Stimulated activated effector memory CD8-positive, alpha-beta T cell treated with anti-CD3 and anti-CD28 coated beads, Interleukin-12 subunit alpha, Interleukin-12 subunit beta, amount 100 ng/mL, for 72 hours (primary cell): ENCODE measurements at places on chromosomes 11 and 22.

DNA sequence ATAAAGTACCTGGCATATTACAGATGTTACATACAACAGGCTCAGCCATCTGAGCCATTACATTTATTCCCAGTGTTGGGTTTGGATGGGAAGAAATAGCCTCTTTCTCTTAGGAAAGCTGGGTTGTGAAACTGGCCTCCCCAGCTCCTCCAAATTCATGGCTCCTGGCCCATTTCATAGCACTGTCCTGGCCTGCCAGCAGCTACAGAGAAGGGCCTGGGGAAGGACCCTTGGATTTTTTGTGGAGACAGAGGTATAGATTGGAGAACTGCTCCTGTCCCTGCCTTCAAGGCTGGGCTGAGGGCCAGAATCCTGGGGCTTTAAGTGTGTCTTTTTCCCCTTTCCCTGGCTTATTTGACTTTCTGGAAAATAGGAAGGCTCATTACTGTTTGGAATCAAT, 18.0 kb downstream of the PKNOX2 start:
- DNase-seq = no peak

DNA sequence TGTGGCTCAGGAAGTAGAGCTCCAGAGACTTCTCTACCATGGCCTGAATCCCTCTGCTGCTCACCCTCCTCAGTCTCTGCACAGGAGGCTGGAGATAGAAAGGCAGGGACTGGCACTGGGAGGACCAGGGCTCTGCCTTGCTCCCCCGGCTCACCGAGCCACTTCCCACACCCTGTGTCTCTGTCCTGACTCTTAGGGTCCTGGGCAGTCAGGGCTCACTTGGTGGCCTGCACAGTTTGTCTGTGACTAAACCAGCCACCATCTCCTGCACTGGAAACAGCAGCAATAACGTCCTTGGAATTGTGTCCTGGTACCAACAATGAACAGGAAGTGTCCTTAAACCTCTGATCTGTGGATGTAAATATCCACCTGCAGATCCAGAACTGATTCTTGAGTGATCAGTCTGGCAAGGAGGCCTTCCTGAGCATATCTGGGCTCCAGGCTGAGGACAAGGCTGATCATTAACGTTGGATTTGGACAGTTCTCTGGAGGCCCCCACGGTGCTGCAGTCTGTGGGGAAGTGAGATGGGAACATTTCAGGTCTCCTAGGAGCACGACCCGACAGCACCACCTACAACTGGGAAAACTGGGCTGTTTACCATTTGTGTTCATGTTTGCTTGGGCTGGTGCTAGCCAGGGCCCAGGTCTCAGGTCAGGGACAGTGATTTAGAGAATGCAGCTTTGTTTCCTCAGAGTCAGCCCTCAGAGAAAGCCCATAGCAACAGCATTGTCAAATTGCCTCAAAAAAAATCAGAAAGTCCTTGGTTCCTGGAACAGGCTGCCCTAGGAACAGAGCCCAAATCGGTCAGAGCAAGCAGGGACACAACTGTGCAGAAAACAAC, 82.5 kb downstream of the ZNF280B start:
- DNase-seq = no peak

- DNase-seq = no peak
Observed at GRCh38 chr11:11215058-11215815, 137.8 kb downstream of the CSNK2A3 start.

GRCh38 chr22:46162285-46162684, 12.0 kb downstream of the PPARA start:
- no peak for DNase-seq

DNA sequence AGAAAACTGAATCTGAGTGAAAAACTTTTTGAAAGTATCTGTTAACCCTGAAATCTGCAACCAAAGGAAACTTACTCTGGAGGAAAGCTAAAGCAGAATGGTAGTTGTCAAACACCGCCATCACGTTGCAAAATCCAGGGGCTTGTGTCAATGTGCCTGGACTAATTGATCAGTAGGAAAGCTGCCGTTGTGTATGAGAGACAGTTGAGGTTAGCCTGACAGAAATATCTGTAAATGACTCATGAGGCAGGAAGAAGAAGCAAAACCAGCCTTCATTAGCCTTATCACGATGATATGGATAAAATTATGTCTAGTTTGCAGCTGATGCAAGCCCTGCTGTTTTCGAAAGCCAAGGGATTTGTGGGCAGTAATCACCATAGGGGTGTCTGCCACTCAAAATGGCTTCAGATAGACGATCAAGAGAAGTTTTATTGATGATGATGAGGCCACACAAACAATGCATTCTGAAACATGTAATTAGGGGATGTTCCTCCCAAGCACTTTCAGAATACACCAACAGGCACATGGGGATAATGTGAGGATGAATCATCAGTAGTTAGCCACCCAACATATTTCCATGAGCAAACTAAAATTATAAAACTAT, 8.9 kb downstream of the SCGB1A1 start:
- no peak for DNase-seq

- DNase-seq = peak; percentile 35
Observed at GRCh38 chr22:22110548-22111266, 128.1 kb upstream of the TOP3B start.

DNA sequence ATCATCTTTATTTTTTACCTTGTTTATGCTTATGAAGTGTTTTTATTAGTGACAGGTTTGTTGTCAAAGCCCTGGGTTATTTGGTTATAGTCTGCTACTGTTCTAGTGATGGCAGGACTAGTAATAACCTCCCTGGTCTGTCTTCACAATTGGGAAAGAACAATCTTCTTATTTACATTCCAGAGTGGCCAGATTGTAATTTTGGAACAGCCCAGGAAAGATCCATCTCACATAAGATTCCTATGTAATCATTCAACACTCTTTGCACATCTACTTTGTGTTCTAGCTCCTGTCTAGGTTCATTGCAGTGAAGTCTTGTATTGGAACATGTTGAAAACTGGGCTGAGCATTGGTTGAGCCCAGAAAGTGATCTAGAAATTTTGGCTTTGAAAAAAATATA, 63.8 kb downstream of the CYB5R2 start:
- DNase-seq = no peak

- DNase-seq = no peak
Observed at GRCh38 chr11:60771879-60772525, 13.1 kb upstream of the MS4A10 start.

DNA sequence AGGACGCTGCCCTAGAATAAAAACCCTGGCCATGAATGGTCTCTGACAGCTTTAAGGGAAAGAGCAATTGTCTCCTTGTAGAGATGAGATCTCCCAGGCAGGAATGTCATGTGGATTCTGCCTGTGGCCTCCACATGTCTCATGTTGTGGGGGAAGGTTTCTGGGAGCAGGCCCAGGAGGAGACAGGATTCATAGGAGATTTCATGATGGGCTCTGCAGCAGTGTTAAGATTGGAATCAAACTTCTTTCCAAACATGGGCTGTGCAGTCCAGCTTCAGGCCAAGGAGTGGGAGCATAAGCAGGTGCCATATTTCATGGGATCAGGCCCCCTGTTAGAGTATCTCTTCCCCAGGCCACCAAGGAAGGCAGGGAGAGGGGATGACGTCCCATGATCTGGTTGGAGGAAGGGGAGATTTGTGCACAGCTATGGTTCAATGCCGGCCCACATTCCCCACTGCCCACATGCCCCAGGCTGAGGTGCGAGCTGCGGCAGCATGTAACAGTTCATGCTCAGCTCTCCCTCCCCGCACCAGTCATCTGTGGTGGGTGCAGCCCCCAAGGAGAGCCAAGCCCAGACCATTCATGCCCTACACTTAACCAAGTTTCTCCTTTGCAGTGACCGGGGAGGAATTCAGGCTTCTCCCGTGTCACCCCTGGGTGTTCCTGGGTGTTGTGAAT, 42.5 kb downstream of the LMO1 start:
- no peak for DNase-seq
